Muscle of back (tissue), 13 donors: ENCODE measurements at places on chromosomes 3 and 15. TPM values are rescaled to one million over a fixed set of nuclear protein-coding genes. Genes with fewer than 3 reads are reported as not detected.
A peak's percentile ranks its signal among the peaks of the same experiment; 100 is the strongest.

GRCh38 chr15:86840996-86841395 is 761.3 kb downstream of the AGBL1 start:
- no peak for DNase-seq

GRCh38 chr3:87621667-87622066 is 345.3 kb upstream of the POU1F1 start:
- DNase-seq, result no peak

- DNase-seq, result peak; percentile 68
Measured at GRCh38 chr15:38714309-38715072, 149.9 kb upstream of the RASGRP1 start.

GRCh38 chr3:188280627-188281026 is 126.7 kb downstream of the LPP start:
- no peak for DNase-seq

DNA sequence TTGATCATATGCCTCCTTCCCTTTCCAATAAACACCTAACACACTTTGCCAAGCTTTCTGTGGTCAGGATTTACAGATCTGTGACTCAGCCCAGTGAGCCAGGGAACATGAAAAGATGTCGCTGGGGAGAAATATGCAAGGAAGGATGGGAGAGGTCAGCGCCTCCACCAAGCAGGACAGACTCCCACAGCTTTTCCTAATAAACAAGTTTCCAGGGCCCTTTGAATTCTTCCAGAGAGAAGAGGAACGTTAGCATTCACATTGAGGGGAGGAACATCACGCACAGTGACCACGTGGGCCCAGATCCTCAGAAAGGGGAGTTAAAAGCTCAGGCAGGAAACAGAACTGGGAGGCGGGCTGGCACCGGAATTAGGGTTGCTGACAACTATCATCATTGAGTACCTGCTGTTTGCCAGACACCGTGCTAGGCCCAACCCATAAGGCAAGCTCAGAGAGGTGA is 33.3 kb upstream of the MRPS22 start:
- DNase-seq, result peak; percentile 71

- peak; percentile 64 for DNase-seq
Measured at GRCh38 chr3:26104851-26105251, 315.0 kb downstream of the OXSM start.

- no peak for DNase-seq
Measured at GRCh38 chr3:23809840-23810342, 4.1 kb downstream of the UBE2E1 start.

- DNase-seq, result peak; percentile 29
Measured at GRCh38 chr15:30036036-30036703, 46.6 kb upstream of the GOLGA8J start.

DNA sequence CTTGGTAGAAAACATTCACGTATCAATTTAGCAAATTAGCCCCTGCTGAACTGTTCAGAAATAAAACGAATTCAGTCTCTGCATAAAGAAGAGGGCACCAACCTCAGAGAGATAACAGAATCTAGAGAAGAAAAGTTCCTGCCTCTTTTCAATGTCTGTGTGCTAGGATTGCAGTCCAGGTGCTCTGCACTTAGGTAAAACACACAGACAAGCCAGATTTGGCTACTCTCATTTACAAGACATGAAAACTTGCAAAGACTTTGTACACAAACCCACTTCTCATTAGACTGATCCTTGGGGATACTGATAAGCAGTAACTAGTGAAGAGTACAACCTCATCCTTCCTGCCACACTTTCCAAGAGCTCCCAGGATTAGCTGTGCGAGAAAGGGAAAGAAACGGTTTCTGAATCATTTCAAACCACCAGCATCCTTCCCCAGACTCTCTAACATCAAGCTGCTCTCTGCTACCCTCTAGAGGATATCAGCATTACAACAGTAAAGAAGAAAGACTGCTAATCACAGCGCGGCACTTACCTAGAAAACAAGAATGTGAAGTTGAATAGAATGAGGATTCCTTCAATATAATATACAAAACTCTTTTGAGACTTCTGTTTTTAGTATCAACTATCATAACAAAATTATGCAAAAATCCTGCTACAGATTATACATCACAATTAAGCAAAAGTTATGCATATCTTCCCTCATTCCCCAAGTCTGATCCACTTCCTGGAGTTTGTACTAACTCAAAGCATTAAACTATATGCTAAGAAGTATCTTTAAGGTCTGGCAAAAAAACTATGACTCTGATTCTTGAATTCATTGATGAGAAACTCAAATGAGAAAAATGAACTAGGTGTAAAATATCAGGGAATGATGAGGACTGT is 306.4 kb downstream of the MAGI1 start:
- DNase-seq, result peak; percentile 84

DNA sequence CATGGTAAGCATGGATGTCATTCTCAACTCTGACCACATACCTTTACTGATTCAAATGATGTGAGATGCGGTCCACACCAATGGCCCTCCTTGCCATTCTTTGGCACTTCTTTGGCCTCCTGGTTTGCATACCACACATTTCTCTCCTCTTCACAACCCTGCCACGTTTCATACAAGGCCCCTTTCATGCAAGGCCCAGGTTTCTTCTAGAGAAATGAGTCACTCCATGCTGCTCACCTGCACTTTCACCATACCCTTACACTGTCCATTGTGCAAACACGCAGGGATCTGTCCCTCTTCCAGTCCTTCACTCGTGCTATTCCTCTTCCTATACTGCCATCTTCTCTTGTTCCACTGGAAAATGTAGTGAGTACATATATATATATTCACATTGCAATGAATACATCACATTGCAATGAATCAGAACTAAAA is 24.4 kb upstream of the SLC24A5 start:
- no peak for DNase-seq

ITIH3 gene
- 0.59 TPM for polyA plus RNA-seq

PPM1L gene
- polyA plus RNA-seq, result 10.6 TPM

IL20RB gene
- polyA plus RNA-seq, result 0.84 TPM

PLSCR2 gene
- polyA plus RNA-seq, result not detected
